ENCODE measurements at places on chromosomes 4 and X.
A peak's percentile ranks its signal among the peaks of the same experiment; 100 is the strongest.

DNA sequence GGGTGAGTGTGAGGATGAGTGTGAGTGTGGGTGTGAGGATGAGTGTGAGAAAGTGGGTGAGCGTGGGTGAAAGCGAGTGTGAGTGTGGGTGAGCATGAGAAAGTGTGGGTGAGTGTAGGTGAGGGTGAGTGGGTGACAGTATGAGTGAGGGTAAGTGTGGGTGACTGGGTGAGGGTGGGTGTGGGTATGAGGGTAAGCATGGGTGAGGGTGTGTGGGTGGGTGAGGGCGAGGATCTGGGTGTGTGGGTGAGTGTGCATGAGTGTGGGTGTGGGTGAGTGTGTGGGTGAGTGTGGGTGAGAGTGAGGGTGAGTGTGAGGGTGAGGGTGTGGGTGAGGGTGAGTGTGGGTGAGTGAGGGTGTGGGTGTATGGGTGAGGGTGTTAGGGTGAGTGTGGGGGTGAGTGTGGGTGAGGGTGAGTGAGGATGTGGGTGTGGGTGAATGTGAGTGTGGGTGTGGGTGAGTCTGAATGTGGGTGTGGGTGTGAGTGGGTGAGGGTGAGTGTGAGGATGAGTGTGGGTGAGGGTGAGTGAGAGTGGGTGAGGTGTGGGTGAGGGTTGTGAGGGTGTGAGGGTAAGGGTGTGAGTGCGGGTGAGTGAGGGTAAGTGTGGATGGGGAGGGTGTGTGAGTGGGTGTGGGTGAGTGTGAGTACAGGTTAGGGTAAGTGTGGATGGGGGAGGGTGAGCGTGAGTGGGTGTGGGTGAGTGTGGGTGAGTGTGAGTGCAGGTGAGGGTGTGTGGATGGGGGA lies 48.9 kb downstream of the ING2 start:
- DNase-seq, result no peak

DNA sequence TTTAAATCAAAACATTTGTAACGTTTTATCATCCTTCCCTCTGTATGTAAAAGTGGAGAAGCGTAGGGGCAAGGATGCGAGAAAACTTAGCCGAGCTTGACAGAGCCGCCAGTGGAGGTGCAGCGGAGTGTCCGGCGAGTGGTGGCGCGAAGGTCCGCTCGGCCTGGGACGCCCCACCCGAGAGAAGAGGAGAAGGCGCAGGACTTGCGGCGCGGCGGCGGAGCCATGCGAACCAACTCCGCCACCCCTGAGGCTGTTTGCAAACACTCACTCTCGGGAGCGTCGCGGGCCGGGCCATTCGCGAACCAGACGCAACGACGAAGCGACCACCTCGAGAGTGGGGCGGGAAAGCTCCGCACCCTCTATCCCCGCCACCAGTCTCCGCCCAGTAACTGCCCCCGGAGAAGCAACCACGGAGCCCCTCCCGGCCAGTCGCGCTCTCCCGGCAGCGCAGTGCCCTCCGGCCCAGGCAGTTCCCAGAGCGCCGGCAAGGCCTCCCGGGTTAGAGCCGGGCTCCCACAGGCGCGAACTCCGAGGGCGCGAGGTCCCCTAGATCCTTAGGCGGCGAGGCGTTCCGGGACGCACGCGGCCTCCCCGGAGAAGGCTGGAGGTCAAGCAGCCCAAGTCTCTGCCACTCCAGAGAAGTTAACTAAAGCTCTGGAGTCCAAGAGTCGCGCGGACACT lies 2.3 kb upstream of the MAB21L2 start:
- DNase-seq, result no peak

DNA sequence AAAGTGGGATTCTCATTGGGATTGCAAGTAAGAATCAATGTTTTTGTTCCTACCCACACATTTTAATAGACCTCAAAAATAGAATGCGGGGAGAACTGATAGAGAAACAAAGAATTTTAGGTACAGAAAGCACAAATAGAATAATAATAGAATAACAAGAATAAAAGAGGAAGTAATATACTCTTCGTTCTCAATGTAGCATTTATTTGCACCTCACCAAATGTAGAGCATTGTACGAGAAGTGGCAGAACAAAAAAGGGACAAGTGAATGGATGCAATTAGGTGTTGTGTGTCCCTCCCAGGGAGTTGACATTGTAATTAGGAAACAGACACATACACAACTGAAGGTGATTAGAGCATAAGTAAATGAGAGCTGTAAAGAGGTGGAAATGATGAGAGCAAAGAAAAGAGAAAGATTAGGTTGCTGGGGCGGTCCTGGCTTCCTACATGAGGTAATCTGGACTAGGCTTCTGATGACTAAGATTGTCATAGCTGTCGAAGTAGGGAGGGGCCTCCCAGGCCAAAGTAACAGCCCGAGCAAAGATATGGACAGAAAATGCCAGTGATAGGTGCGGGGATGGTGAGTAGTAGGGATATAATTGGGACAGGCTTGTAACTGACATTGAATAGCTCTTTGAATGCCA lies 10.4 kb downstream of the RAB9A start:
- DNase-seq, result no peak

GRCh38 chr4:169774466-169775445 lies 17.0 kb upstream of the HPF1 start:
- DNase-seq, result no peak

- no peak for DNase-seq
These were observed 301.7 kb upstream of the DIPK2B start for GRCh38 chrX:45502396-45502795.

DNA sequence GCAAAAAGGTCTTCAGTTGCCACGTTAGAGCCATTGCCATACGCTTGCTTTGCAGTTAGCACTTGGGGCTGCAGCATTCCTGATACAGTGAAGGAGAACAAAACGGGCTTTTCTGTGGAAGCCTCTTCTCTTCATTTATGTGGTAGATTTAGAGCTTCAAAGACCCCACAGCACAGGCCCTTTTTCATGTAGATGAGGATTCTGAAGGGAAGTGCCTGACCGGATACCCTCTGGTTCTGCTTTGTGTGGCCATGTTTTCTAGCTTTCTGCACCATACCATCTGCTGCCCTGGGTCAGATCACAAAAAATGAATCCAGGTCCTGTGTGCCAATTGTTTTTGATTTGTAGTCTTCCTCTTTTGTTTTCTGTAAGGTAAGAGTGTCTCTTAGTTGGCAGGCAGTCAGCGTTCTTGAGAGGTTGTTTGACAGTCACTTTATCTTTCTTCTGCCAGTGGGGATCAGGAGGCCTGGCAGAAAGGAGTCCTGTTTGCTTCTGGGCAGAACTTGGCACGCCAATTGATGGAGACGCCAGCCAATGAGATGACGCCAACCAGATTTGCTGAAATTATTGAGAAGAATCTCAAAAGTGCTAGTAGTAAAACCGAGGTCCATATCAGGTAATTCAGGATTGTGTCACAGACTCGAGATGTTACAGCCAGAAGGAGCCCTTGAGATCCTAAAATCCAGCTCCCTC lies 7.7 kb downstream of the LAP3 start:
- no peak for DNase-seq

- no peak for DNase-seq
These were observed 1.8 kb downstream of the CPEB2 start for GRCh38 chr4:15003891-15004738.

- DNase-seq, result no peak
These were observed 301.2 kb downstream of the BMPR1B start for GRCh38 chr4:95058991-95059390.

DNA sequence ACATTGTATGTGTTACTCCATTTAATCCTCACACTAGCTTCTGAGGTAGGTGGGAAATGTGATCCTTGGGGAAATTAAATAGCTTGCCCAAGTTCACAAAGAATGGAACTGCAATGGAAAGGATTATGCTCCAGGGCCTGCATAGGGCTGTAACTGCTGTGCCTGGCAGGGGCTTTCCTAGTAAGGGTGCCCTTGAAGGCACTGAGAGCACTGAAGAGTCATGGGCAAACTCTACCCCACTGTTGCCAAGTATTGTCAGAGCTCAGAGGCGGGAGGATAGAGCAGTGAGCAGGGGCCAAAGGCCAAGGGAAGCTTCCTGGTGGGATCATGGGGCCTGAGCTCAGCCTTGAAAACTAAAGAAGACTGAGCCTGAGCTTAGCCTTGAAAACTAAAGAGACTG lies 133.0 kb upstream of the NALF2 start:
- no peak for DNase-seq

- no peak for DNase-seq
These were observed 344.6 kb upstream of the SPOCK3 start for GRCh38 chr4:167578906-167579305.

GRCh38 chr4:185387957-185388356 lies 7.8 kb downstream of the LRP2BP start:
- no peak for DNase-seq

GRCh38 chrX:21781525-21781924 lies 23.6 kb upstream of the SMPX start:
- peak; percentile 5 for DNase-seq

- peak; percentile 66 for DNase-seq
These were observed 52.1 kb upstream of the CAPN6 start for GRCh38 chrX:111322231-111322855.

DNA sequence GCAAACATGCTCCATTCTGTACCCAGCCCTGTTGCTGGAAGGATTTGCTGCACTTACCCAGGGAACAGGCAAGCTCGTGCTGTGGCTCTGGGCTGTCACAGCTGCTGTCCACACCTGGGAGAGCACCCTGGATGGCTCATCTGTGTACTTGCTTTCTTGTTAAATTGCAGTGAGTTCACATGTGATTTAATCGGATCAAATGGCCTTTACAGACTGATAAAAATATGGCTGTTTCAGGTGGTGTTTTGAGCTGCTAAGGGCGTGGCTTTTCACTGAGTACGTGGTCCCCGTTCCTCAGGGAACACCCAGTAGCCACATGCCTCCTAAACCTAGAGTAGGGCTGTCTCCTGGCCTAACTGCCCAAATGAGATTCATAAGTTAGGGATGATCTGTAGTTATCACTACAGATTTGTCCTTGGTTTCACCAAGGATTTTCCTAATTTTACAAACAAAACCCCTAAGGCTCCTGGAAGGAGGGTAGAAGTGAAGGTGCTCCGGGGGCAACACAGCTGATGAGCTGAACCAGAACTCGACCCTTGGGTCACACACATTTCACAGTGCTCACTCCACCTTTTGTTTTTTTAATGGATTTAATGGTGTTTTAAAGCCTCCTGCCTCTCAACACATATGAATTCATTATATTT lies 13.7 kb downstream of the KLKB1 start:
- DNase-seq, result no peak

GRCh38 chrX:455199-455598 lies 68.5 kb upstream of the PPP2R3B start:
- DNase-seq, result no peak

GRCh38 chrX:21645431-21645830 lies 12.7 kb downstream of the KLHL34 start:
- no peak for DNase-seq

- DNase-seq, result no peak
These were observed 222.1 kb downstream of the PCDH18 start for GRCh38 chr4:137310166-137310565.

DNA sequence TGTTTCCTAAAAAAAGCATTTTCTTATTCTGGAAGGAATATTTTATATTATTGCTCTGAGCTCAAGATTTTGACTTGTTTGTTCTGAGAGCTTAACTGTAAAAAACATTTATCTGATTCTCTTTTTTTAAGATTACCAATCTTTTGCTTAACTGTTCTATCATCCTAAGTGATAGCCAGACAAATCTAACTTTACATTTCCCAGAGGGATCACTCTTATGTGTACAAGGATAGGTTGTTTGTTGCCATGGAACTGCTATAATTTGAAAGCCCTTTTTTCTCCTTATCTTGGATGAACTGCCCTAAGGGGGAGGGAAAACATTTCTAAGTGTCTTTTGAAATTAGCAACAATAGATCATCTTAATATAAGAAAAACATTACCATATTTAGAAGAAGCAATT lies 494.7 kb downstream of the TRAM1L1 start:
- no peak for DNase-seq

- DNase-seq, result peak; percentile 77
These were observed at the start of gene TTC29 for GRCh38 chr4:146945556-146946374. Gene TTC29 (minus strand): TSS chr4:146945864. CDS start chr4:146939895, 5,969 bp downstream.

- no peak for DNase-seq
These were observed 37.9 kb downstream of the ACOX3 start for GRCh38 chr4:8402640-8403039.

- peak; percentile 84 for DNase-seq
These were observed 108.3 kb downstream of the CDS1 start for GRCh38 chr4:84691170-84691691.

- DNase-seq, result no peak
These were observed 876 bp downstream of the KLHL2 start for GRCh38 chr4:165208221-165208652.

DNA sequence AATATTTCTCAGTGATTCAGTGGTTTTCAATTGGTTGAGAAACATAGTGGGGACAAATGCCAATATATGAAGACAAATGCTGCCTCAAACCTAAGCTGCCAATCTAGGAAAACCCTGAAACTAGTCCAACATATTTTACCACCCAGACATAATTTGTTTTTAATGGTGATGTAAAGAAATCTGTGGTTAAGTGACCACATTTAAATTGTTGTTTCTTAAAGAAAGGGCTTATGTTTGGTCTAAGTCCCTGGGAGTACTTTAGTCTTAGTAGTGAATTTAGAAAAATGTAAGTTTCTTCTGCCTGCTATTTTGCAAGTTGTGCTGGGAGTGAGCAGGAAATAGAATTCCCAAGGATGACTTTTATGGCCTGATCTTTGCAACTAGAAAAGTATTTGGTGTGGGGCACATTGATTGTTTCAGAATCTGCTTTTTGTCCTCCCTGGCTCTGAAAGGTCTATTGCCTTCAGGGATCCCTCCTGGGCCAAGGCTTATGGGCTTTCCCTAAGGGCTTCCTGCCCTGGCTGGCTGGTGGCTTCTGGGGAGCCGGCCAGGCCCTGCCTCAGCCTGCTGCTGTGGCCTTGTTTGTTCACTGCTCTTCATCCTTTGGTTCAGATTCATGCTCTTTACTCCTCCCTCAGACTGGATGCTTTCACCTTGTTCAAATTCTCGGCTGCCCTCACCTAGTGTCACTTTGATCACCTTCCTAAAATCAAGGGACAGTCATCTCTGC lies 169.8 kb upstream of the JADE1 start:
- DNase-seq, result no peak

- DNase-seq, result no peak
These were observed 38.7 kb upstream of the JADE1 start for GRCh38 chr4:128770807-128771206.

DNA sequence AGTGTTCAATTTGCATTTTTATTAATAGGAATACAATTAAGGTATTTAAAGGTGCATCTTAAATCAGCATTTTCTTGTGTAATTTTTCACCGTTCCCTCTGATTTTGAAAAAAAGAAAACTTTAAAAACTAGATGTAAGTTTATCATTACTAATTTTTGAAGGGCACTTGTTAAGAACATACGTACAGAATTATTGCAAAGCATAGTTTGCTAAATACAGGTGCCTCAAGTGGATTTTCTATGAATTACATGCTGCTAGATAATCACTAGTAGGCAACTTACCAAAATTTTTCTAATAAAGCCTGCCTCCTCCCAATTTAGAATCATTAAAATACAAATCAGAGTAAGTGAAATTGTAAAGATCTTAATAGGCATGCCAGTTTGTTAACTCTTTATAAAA lies 8.5 kb downstream of the CNKSR2 start:
- DNase-seq, result peak; percentile 2

- peak; percentile 96 for DNase-seq
These were observed 2.2 kb downstream of the ATP8A1 start for GRCh38 chr4:42654631-42655268.

Data from renal cortical epithelial cell (primary cell).